ENCODE measurements at places on chromosomes 2 and 18.

- no peak for DNase-seq
Observed at GRCh38 chr2:172087207-172087779, 2.0 kb downstream of the DLX1 start.

DNA sequence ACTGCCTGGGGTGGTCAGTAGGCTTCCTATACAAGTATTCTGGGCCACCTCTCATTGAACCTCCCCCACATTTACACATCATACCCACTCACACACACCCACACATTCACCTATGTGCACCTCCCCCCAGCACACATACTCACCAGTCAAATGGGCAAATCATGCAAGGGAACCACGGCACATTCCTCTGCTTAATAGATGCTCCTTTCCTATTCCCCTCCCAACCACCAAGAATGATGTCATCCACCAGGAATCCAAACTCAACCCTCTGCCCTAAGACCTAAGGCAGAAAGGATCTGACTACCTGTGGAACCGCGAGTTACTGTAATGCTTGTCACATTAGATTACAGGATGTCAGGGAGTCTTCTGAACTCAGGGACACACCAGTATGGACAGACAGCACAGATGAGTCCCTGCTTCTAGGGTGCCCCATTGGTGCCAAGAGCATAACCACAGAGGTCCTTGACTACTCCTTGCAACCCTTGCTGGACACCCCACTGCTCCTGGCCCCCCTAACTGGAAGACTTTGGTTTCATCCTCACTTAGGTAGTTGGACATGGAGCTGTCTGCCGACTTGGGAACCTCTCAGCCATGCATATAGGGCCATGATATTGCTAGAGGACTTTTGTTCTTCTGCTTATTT lies 21.5 kb upstream of the CAB39 start:
- DNase-seq, result no peak

- peak; percentile 27 for DNase-seq
Observed at GRCh38 chr2:146734042-146734820, 1110.6 kb upstream of the ACVR2A start.

DNA sequence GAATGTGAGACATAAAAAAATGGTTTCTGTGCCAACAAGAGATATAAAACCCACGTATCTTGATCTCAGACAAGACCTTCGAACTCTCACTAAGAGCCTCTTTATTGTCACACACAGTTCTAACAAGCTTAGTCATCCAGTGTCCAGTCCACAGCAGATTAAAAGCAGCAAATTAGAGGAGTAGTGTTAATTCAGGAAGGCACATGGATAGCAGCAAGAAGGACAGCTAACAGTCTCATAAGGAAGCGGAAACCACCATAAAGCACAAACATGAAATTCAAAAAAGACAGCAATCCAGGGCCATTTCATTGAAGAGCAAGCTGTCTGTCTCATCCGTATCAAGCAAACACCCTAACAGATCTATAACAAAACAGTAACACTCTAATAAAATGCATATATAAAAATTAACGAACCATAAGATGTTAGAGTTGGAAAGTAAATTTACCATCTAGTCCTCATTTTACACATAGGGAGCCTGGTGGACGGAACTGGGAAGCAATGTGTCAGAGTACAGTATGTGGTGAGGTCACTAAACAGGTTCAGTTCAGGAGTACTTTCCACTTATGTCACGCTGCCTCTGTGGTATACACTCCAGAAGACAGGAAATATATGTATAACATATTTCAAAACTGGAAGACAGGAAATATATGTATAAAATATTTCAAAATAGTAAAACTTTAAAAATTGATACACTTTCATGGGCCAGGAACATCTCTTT lies 18.3 kb downstream of the AAK1 start:
- no peak for DNase-seq

DNA sequence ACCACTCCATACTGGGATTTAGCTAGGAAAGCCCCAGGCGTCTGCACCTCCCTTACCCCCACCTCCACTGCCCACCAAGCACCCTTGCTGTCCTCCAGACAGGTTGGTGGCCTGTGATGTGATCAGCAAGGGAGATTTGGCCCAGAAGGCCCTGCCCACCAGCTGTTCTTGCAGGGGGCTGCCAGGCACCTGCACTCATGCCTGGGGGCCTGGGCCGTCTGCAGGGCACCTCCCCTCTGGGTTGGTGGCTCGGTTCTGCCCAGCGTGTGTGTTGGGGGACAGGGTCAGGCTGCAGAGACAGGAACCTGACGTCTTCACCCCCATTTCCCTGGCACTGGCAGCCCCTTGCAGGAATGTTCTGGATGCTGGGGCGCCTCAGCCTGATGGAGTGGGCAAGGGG lies 5.8 kb downstream of the DNMT3A start:
- no peak for DNase-seq

GRCh38 chr2:167332358-167332757 lies 444.1 kb downstream of the XIRP2 start:
- DNase-seq, result no peak

DNA sequence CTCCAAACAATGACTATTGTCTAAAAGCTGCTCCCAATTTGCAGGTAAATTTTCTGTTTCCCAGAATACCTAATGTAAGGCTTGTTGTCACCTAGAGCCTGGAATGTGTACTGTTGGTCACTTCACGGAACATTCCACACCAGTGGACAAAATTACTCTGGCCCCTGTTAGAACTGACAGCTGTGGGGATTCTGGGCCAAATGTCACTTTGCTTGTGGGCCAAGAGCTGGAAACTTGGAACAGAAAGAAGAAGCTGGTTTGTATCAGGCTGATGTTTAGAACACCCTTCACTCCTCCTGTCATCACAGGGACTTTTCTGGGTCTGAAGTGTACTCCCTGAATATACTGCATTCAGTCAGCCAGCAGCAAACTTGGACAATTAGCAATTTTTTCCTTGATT lies 495.6 kb upstream of the SYT4 start:
- no peak for DNase-seq

GRCh38 chr2:102116630-102117471 lies 25.7 kb upstream of the IL1R1 start:
- DNase-seq, result no peak

DNA sequence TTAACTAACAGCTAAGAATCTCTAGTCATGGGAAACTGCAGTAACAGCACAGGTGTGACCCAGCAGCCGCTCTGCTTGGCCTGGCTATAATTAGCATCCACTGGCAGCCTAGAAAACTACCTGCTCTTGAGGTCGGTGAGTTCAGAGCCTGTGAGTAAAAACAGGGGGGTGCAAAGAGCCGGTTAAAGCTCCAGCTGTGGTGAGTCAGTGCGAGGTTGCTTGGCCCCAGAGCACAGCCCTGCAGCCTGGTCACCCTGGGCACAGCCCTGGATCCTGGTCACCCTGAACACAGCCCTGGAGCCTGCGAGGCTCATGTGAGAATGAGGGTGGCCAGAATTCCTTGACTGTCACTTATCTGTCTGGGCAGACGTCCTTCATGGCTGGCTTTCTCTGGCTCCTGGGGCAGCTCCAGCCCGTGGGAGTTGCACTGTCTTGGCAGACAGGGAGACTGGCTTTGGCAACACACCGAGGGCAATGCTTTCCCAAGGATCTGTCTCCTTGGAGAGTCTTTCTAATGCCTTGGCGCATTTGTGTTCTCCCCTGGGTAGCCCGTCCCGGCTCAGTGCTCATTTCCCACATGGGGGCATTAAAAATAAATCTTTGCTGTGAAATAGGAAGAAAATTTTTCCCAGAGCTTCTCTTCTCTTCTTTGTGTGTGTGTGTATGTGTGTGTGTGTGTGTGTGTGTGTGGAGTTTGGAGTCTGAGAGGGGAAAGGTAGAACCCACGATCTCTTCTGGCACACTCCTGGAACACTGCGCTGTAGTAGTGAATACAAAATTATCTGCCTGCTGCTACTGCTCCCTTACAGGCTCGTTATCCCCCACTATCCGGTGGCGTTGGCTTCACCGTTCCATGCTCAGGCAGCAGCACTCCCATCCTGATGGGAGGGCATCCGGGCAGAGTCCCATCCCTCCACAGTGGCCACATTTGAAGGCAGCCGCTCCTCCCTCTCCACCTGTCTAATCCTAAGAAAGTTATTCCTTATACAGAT lies 250.2 kb upstream of the MEX3C start:
- DNase-seq, result no peak

GRCh38 chr2:176078541-176079284 lies 5.0 kb downstream of the EVX2 start:
- no peak for DNase-seq

- DNase-seq, result peak; percentile 80
Observed at GRCh38 chr2:83081826-83082690, 1377.0 kb downstream of the SUCLG1 start.

GRCh38 chr2:143877056-143877455 lies 642.9 kb downstream of the ZEB2 start:
- no peak for DNase-seq

- DNase-seq, result no peak
Observed at GRCh38 chr2:85674417-85674816, 6.4 kb upstream of the SFTPB start.

DNA sequence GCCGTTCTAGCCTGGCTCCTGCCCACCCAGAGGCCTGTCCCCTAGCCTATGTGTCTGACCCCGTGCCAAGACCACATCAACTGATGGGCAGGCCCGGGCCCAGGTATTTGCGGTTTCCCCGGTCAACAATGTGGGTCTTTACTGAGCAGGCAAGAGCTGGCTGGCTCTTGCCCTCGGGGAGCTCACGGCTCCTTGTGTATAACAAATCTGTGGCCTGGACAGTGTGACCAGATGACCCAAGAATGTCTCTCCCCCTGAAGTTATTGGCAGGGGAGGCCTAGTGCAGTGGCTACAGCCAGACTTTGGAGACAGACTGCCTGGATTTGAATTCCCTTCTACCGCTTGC lies 179.6 kb downstream of the KLHL29 start:
- no peak for DNase-seq
